ENCODE measurements at places on chromosomes 3 and 15.

DNA sequence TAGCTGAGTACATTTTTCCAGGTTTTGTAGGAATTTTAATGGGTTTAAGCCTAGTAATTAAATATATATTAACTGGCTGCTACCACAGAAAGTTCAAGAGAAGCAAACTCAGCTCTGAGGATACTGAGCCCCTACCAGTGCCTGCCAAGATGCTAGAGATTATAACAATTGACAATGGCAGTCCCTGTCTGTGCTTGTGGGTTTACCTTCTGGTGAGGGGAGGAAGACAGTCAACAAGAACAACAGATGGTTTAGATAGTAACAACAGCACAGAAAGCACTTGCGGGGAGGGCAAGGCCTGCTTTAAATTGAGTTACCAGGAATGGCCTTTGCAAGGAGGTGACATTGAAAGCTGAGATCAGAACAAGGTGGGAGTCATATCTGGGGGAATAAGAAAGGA, 56.6 kb upstream of the ARHGEF3 start:
- no peak for DNase-seq

DNA sequence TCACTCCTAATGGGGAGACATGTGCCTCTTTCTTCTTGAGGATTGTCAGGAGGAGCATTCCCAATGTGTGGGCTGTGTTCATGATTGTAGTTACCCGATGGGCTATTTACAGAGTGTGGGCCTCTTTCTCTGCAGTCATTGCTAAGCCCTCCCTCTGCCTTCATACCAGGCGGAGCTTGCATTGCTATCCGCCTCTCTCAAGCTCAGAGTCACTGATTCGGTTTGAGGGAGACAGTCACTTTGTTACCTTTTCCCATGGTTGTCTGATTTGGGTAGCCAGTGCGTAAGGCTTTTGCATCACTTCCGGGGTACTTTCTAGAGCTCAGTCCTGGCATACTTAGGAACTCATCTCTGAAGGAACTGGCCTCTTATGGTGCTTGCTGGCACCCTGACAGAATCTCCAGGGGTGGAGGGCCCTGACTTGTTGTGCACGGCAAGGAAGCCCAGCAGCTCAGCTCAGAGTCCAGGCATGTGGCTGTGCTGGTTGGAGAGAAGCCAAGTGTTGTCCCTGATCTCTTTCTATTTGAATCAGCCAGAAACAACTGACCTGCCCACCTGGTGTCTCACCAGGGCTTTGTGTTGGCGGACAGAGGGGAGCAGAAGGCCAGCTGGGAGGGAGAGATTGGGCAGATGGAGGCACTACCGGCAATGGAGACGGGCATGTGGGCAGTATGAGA, 79.8 kb downstream of the EPHB1 start:
- no peak for DNase-seq

DNA sequence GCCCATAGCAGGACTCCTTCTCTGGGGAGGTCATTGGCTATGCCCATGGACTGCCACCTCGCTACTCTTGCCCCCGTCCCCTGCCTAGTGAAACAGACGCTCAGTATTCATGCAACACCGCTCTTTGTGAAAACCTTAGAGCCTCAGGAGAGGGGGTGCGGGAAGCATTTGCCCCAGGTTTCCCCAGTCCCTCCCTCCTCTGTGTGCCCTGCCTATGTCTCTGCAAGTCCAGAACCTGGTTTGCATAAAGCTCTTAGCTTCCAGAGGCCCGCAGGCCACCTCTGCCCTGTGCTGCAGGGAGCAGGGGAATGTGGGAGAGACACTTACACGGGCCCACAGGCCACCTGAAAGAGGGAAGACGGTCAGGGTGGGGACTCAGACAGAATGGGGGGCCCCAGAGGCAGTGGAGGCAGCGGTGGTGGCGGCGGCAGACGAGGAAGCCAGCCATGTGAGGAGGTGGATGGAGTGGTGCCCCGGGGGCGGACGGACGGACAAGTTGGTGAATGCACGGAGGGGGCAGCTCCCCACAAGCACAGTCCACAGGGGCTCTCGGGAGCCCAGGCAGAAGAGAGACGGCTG, 33.8 kb upstream of the CTSH start:
- DNase-seq = peak; percentile 57

- DNase-seq = no peak
These were observed 26.1 kb downstream of the C15orf39 start for GRCh38 chr15:75227663-75228280.

DNA sequence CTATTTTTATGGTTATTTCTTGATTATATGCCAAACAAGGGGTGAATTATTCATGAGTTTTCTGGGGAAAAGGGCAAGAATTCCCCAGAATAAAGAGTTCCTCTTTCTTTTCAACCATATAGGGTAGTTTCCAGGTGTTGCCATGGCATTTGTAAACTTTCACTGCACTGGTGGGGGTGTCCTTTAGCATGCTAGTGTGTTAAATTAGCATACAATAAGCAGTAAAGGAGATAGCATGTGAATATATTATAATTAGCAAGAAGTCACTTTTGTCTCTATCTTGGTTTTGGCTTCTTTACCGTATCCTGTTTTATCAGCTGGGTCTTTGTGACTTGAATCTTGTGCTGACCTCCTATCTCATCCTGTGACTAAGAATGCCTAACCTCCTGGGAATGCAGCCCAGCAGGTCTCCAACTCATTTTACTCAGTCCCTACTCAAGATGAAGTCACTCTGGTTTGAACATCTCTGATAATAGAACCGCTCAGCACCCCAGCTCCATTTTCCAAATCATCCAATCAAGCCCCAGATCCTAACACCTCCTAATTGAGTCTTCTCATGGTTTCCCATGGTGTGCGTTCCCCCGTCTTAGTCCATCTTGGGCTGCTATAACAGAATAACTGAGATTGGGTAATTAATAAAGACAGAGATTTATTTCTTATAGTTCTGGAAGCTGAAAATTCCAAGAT, 3.4 kb upstream of the SELENOT start:
- no peak for DNase-seq

DNA sequence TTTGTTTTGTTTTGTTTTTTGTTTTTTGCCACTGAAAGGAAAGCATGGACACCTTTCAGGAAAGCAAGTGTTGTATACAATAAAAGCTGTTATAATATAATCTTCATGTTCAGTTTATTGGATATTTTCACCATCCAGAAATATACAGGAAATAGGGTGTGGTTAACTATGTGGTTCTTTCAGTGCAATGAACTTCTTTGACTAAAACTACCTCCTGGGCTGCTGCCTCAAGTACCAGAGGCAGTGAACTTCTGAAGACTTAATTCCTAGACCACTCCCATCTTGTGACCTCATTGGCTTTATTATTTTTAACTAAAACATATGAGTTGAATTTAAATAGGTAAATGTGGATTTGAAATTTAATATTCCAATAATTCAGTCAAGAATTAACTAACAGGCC, 27.1 kb upstream of the TBL1XR1 start:
- no peak for DNase-seq

- no peak for DNase-seq
These were observed 65.3 kb downstream of the FAIM start for GRCh38 chr3:138673641-138674530.

GRCh38 chr3:135034291-135034768, 239.3 kb downstream of the EPHB1 start:
- no peak for DNase-seq

GRCh38 chr3:25854214-25854613, 64.3 kb downstream of the OXSM start:
- DNase-seq = no peak

DNA sequence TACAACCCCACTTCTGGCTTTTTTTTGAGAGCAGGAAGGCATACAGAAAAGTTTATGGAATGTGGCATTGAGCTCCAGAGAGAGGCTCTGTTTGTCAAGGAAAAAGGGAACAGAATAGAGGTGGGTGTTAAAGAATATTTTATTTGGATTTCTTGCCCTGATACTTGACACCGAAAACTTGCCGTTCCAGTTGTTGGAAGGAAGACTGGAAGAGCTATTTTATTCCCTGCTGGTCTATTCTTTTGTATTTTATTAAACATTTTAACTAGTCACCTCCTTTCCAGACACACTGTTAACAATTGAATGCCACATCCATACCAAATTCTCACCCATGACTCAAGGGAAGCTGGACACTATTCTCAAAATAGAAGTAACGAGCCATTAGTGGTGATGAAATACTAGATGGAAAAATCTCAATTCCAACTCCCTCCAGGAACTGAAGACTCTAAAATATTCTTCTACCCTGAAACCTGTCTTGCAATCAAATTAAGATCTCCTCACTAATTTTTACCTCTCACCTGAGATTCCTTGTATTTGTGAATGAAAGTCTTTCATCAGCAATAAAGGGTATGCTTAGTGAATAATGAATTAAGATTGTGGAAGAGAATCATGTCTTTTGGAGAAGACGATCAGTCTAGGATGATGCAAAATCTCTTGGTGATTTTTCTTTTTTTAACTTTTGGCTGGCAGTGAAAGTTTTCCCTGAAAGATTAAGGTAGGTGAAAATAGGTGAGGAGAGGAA, 28.5 kb downstream of the GREM1 start:
- DNase-seq = no peak

- DNase-seq = no peak
These were observed 37.9 kb upstream of the MYH15 start for GRCh38 chr3:108548304-108548703.

- DNase-seq = no peak
These were observed 515.1 kb downstream of the GABRG3 start for GRCh38 chr15:27486051-27486450.

DNA sequence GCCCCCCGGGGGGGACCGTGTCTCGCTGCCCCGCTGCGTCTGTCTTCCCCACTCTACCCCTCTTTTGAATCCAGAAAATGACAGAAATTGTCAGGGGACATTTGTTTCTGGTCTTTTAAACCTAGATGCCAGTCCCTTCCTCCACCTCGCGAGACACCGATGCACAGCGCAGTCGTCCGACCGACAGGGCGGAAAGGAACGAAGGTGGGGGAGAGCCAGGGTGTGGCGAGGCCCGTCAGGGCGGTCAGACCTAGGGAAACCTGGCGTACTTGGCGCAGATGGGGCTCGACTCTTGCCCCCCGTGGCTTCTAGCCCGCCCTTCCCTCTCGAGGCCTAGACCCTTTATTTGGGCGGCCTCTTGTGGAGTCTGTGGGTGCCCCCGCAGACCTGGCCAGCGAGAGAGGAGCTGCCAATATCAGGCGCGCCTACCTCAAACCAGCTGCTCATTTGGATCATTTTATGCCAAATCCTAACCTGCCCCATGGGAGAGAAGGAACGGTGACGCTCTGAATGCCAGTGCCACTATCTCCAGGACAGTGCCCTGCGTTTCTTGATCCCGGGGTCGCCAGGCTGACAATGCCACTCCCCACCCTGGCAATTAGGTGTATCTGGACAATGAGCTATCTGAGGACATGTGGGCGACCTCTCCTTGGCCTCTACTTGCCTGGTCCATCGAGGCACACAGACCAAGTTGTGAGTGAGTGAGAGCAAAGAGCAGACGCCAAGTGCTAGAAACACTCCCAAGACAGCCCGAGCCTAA, 500 bp upstream of the RAB6B start:
- no peak for DNase-seq

DNA sequence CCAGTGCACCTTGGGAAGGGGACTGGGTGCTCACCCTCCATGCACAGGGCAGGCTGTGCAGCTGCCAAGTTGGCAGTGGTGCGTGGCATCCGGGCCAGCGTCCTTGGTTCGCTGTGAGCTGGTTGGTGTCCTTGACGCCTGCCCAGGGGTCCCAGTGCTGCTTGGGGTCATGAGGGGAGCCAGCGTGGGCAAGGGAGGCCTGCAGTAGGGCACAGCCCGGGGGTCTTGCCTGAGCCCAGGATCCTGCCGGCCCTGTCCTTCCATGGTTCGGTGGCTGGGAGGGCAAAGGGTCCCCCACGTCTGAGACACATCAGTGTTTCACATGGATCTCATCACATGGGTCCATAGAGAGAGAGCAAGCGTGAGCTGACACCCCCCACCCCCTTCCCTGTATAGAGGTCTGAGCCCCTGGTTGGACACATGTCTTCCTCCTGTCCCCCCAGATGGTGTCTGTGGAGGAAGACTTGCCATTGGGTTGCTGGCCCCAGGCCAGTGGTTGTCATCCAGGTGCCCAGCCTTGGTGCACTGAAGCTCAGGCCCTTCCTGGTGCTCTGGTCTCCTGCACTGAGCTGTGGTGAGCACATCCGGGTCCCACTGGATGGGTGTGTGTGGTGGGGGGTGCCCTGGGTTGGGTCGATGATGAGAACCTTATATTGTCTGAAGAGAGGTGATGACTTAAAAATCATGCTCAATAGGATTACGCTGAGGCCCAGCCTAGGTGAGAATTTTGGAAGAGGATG, 232.3 kb downstream of the SNRPN start:
- DNase-seq = no peak

- DNase-seq = no peak
These were observed 180.2 kb downstream of the NTRK3 start for GRCh38 chr15:88076328-88076727.

DNA sequence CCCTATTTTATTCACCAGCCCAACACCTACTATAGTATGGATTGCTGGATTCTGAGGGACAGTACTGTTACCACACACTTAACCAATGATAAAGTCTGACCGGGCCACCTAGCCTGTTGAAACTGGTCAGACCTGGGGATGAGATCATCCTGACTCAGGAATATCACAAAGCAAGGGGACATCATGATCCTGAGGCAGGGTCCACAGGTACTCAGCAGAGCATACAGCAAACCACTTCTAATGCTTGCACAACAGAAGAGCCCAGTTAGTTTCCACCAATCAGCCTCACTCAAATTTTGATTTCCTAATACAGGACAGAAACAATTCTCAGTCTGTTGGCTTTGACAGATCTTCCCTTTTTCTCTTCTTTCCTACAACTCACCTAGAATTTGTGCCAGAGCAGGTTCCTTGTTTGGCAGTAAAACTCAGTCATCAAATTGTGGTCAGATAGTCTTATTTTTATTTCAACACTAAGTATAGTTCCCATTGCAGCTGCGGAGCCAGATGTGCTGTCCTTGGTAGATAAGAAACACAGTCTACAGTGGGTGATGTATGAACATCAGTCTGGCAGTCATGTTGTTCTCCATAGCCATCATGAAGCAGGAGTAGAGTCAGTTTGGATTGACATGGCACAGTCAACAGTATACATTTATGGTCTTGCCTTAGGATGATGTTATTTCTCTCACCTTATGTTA, 90.1 kb upstream of the PRR23C start:
- DNase-seq = no peak
